Spleen (tissue), 13 donors: ENCODE measurements at places on chromosomes 13 and 19.

- no peak for DNase-seq
These were observed 45.6 kb downstream of the EDNRB start for GRCh38 chr13:77872995-77873394.

GRCh38 chr19:36837906-36838783, at the start of gene ZNF790:
ZNF790 (minus strand) TSS chr19:36838387; CDS start chr19:36825619, 12,768 bp downstream.
- peak; percentile 93 for DNase-seq

GRCh38 chr13:66617786-66618185, 612.4 kb downstream of the PCDH9 start:
- no peak for DNase-seq

GRCh38 chr19:41566001-41566400, 10.0 kb upstream of the CEACAM21 start:
- DNase-seq = no peak

DNA sequence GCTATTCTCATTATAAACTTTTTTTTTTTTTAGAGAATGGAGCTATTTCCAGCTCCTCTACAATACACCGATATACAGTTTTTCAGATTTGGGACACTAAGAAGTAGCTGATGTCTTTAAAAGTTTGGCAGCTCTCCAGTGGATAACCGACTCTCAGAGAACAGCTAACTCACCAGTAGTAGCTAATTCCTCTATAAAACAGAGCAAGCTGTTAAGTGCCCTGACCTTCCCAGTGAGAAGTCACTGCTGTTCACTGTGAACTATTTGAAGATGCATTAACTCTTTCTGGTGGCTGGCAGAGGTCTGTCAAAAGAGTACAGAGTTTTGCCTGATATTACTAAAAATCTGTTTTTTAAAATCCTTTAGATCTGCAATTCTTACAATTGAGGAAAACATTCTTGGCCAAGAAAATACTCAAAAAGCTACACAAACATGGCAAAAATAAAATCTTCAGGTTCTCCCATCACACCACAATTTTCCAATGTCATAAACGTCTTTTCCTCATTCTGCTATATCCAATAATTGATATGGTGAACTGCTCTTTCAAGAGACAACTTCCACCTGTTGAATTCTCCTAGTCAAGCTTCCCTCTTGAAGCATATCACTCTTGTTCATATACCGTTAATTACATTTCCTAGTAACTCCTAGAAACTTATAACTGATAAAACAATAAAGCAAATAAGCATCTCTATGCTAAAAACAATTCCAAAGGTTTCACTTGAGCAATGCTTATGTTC, 44.2 kb downstream of the TBC1D4 start:
- DNase-seq = no peak
